Motor neuron (in vitro differentiated cells): ENCODE measurements at places on chromosomes 4 and X. TPM values are rescaled to one million over a fixed set of nuclear protein-coding genes. Genes with fewer than 3 reads are reported as not detected.

NPY1R gene
- 1.3 and 1.7 TPM in 2 replicates for total RNA-seq

CXCL6 gene
- not detected in 2 replicates for total RNA-seq

GSX2 gene
- 0.14 TPM in 1 of 2 replicates, not detected in the other for total RNA-seq

HS6ST2 gene
- 13.5 and 14.2 TPM in 2 replicates for total RNA-seq
